NCI-H187 (cell line): ENCODE measurements at places on chromosomes 7 and 10.

GRCh38 chr7:43764039-43764761 lies 5.7 kb downstream of the BLVRA start:
- DNase-seq: no peak

GRCh38 chr7:144452064-144452463 lies 48.6 kb upstream of the NOBOX start:
- no peak for DNase-seq

- no peak for DNase-seq
Observed at GRCh38 chr7:155143381-155143780, 73.3 kb downstream of the HTR5A start.

DNA sequence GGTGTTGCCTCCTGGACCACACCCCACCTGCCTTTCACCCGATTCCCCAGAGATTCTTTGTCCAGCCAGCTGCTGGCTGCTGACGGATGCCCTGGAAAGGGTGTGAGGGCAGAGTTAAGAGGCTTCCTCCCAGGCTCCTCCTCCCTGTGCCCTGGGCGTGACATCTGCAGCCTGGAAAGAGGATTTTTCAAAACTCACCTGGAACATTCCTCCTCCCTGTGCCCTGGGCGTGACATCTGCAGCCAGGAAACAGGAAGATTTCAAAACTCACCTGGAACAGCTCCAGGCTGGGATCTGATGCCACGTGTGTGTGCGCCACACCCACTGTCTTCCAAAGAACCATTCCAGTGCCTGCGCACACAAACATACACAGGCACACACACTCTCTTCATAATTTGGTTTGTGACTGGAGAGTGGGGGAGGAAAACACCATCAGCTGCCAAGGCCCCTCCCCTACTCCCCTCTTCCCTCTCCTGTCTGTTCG lies 5.2 kb downstream of the MARVELD1 start:
- peak; percentile 48 for DNase-seq

DNA sequence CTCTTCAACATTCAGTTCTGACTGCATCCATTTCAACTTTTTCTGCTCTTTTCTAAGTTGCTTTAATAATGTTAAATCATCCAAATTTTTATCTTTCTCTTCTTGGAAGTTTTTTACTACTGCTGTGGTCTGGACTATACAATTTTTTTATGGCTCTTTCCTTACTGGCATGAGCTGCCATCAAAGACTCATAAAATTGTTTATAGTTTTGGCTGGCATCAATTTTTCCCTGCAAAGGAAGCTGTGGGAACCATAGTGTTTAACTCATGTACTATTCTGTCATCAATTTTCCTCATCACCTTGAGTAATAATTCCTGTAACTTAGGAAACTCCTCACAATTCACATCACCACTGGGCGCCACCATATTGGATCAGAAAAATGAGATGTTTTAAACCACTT lies 77.6 kb upstream of the A1CF start:
- no peak for DNase-seq

DNA sequence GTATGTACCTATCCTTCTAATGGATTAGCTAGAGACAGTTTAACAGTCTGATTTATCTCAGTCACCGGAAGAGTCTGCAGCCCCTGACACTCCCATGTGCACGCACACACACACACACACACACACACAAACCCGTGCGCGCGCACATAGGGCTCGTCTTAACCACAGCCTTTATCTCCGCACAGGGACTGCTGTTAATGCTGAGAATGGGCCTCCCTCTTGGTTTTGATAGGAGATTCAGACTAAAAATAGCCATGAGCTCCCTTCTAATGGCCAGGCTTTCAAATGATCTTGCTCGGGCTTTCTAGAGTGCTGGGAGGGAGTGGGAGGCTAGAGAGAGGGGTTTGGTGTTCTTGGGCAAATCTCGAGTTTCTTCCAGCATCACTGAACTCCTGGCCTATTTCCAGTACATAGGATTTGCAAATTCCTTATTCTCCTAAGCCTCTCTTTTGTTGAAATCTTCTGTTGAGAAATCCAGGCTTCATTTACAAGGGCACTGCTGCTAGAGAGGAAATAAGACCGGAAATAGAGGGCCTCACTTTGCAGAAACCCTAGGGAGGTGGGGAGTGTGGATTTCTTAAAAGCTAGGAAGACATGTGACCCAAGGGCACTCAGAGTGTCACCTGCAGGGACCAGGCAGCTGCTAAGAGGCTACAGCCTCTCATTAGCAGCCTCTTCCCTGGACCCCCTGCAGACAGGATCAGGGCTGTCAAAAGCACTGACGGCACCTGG lies 2.4 kb downstream of the TMEM72 start:
- peak; percentile 16 for DNase-seq

DNA sequence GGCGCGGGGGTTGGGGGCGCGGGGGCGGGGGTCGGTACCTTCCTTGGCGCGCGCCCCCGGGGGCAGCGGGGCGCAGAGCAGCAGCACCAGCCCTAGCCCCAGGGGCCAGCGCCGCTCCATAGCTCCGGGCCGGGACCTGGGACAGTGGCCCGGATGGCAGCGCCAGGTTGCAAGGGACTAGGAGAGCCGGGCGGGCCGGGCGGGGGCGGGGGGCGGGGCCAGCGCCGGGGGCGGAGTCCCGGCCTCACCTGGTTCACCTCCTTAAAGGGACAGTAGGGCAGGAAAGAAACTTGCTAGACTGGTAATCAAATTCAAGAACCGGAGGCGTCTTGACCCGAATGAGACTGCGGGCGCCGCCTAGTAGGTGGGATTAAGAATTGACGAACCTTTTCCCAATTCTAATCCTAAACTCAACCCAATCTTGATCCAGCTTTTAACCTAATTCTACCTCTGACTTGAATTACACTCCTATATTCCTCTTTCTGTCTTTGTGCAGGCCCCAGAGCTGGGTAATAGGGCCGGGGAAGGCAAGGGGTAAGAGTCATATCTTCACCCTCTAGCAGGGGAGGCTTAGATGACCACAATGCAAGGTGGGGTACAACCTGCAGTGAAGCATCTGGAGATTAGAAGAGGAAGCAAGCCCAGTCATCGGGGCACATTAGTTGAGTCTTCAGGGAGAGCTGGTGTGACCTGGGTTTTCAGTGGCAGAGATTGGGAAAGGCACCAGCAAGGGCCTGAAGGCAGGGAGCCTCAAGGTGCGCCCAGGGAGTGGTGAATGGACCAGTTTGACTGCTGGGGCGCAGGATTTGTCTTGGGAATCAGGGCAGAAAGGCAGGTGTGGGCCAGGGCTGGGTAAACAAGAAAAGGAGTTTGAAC lies at the start of gene EPHA1:
TSS of gene EPHA1 (minus strand) at position 171 of the 876 bp plus-strand sequence. CDS start at position 120, 51 bp downstream.
- DNase-seq: no peak

GRCh38 chr10:60778214-60778970 lies at the start of gene CDK1:
TSS of gene CDK1 (plus strand) at chr10:60778478. CDS start at chr10:60780166, 1,688 bp downstream.
- peak; percentile 85 for DNase-seq

- peak; percentile 45 for DNase-seq
Observed at GRCh38 chr7:84714765-84715164, 472.1 kb downstream of the SEMA3D start.

DNA sequence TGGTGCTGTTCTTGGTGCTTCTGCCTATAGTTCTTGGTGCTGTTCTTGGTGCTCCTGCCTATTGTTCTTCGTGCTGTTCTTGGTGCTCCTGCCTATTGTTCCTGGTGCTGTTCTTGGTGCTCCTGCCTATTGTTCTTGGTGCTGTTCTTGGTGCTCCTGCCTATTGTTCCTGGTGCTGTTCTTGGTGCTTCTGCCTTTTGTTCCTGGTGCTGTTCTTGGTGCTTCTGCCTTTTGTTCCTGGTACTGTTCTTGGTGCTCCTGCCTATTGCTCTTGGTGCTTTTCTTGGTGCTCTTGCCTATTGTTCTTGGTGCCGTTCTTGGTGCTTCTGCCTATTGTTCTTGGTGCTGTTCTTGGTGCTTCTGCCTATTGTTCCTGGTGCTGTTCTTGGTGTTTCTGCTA lies 71.1 kb downstream of the PTPRN2 start:
- no peak for DNase-seq

GRCh38 chr7:153383781-153384180 lies 624.2 kb downstream of the ACTR3B start:
- DNase-seq: no peak

- no peak for DNase-seq
Observed at GRCh38 chr10:129305046-129305445, 162.0 kb upstream of the MGMT start.

GRCh38 chr10:48598243-48598935 lies 6.5 kb downstream of the ARHGAP22 start:
- no peak for DNase-seq

- DNase-seq: no peak
Observed at GRCh38 chr10:23676296-23676695, 237.4 kb downstream of the OTUD1 start.

- DNase-seq: no peak
Observed at GRCh38 chr7:105854498-105854897, 21.9 kb downstream of the ATXN7L1 start.

DNA sequence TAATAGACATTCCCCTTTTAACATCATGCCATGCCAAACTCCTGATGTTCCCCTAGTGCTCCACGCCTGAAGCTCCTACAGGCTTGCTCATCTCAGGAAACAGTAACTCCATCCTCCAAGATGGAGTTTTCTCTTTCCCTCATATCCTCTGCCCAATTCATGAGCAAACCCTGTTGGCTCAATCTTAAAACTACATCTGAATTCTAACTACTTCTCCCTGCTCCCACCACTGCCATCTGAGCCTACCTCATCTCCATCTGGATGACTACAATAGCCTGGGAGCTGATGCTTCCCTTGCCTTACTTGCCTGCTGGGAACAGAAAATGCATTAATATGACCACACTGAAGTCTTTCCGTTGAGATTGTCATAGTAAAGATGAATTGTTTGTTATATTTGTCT lies 271.7 kb upstream of the MKLN1 start:
- DNase-seq: no peak

- DNase-seq: no peak
Observed at GRCh38 chr10:116521424-116522290, 24.1 kb upstream of the PNLIP start.

DNA sequence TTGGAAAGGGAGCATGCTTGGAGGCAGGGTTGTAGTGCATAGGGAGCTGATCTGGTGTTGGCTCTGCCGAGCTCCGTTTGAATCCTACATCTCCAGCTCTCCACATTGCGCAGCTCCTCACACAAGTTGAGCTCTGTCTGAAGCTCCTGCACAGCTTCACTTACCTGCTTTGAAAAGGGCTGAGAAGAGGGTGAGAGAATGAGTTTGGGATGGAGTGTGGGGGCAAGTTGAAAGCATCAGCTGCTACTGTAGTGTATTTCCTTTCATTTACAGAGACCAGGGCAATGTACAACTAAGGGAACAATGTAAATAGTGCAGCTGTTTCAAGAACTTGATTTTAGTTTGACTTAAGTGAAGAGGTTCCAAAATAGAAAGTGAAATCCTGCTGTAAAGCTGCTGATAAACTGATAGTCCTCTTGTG lies 88.5 kb downstream of the VTI1A start:
- DNase-seq: no peak

GRCh38 chr7:27106181-27106900 lies 3.9 kb upstream of the HOXA2 start:
- DNase-seq: no peak

DNA sequence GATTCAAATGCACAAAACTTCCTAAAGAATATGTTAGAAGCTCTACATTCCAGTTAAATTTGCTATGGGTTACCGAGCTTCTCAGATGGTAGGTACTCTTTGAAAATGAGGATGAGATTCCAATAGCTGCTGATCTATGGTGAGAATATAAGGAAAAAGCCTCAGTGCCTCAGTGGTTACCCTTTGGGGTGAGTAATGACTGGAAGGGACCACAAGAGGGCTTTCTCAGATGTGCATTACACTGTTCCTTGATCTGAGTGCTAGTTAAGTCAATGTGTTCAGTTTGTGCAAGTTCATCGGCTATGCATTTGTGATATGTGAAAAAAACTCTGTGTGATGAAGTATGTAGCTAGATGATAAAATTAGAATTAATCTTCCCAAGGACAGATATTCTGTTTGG lies 3.5 kb downstream of the NRCAM start:
- DNase-seq: no peak

- DNase-seq: no peak
Observed at GRCh38 chr10:17984056-17984455, 32.3 kb downstream of the SLC39A12 start.

- DNase-seq: no peak
Observed at GRCh38 chr10:89810908-89811525, 109.6 kb downstream of the KIF20B start.

DNA sequence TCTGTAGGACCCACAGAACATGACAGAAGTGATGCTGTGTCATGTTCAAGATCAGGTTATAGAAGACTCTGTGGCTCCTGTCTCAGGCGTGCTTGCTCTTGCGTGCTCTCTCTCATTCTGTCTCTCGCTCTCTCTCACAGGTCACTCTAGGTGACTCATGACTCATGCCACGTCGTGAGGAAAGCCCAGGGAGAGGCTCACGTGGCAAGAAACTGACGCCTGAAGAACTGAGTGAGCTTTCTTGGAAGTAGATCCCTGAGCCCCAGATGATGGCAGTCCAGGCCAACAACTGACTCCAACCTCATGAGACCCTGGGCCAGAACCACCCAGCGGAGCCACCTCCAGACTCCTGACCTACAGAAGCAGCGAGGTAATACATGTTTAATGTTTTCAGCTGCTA lies 103.3 kb downstream of the DNMBP start:
- DNase-seq: no peak

GRCh38 chr10:11168423-11169090 lies 150.9 kb downstream of the CELF2 start:
- DNase-seq: no peak

GRCh38 chr10:79306644-79307220 lies 40.5 kb upstream of the PPIF start:
- no peak for DNase-seq

DNA sequence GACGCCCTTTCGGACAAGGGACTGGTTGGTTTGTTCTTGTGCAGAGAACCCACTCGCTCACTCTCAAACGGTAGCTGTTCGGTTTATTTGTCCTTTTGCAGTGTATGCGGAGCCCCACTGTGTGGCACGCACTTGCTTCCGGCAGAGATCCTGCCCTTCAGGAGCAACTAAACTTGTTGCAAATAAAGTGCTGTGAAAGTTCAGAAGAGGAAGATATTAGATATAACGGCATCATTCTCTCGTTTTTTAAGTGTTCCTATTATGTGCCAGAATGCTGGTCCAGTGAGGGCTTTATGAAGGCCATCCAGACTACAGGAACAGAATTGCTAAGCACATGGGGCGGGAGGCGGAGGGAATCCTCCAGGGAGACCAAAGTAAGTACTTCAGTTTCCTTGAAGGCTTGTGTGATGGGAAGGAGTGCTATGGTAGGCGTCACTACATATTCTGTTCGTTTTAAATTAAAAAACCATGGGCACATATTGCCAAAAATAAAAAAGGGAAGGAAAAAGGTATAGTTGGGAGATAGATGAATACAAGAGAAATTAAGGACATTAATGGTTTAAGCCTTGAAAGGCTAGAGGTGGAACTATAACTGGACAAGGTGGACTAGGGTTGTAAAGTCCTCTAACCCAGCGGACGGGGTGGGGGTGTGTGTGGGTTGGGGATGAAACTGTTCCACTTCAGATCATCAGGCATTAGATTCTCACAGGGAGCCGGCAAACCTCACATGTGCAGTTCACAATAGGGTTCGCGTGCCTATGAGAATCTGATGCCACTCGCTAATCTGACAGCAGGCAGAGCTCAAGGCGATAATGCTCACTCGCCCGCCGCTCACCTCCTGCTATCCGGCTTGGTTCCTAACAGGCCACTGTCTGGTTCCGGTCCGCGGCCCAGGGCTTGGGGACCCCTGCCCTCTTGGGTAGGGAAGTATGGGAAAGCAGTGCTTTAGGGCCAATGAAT lies 704 bp upstream of the ERLIN1 start:
- DNase-seq: peak; percentile 44

GRCh38 chr10:51892313-51892712 lies 192.9 kb upstream of the CSTF2T start:
- no peak for DNase-seq

GRCh38 chr10:113754768-113755167 lies 3.3 kb downstream of the PLEKHS1 start:
- DNase-seq: no peak

- no peak for DNase-seq
Observed at GRCh38 chr10:43820663-43821062, 172.0 kb upstream of the ZNF32 start.
